ENCODE measurements at places on chromosomes 5 and 9.

DNA sequence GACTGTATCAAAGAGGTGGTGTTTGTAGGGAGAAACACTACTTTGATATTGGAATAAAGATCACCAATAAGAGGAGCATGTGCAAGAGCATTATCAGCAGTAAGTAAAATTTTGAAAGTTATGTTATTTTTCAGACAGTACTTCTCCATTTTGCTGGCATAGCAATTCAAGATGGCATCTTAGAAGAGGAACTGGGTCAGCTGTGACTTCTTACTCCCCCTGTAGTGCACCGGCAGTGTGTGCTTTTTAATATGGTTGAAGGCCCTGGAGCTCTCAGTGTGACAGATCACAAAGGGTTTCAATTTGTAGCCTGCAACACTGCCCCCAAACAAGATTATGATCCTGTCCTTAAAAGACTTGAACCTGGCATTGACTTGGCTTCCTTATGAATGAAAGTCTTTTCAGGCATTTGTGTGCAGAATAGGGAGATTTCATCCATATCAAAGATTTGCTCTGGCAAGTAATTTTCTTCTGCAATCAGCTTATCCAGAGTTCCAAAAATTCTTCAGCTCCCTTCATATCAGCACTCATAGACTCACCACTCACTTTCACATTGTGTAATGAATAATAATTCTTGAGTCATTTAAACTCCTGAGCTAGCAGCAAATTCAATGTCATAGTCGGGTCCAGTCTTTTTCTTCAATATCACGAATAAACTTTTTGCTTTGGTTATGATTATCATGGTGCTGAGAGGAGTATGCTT, 105.7 kb upstream of the MAMDC2 start:
- DNase-seq = no peak

DNA sequence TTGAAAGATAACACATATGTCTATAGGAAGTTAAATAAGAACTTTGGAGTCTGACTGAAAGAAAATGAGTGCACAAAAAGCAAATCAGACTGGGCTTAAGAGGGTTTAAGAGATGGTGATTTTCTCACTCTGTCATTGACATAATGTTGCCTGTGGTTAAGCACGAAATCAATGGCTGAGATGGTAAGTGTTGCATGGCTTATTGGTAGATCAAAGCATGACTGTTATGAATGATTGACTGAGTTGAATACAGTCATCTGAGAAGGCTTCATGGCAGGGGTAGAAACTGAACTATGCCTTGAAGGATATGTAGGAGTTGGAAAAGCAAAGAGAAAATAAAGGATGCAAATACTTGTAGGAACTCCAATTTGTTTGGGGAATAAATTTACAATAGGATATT, 136.6 kb downstream of the PLPPR1 start:
- no peak for DNase-seq

- no peak for DNase-seq
Measured at GRCh38 chr9:81022177-81022576, 667.2 kb downstream of the TLE1 start.

GRCh38 chr9:94822273-94822672, 95.8 kb downstream of the AOPEP start:
- no peak for DNase-seq

DNA sequence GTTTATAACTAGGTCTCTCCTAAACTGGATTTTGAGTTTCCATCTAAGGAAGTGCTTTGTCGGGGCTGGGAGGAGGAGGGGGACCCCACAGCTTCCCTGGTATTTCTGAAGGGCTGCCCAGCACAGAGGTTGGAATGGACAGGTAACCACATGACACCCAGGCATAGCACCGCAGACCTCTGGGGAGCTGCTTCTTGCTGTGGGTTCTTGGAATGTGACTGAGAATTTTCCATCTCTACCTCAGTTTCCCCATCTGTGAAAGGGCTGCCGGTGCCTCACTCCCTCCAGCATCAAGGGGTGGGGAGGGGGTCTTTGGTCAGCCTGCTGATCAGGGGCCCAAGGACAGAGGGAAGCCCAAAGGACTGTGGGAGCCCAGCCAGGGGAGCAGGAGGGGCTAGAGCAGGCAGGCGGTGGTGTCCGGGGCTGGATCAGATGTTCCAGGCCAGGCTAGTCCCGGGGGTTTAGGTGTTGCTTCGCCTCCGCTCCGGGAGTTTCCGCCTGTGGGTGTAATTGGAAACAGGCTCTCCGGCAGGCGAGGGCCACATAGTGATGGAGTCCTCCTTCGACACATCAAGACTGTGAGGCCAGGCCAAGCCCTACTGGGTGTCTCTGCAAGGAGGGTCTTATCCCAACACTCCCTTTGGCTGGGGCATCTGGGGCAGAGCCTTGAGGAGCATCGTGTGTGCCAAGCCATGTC, 3.3 kb downstream of the OLFML2A start:
- no peak for DNase-seq

Data from posterior cingulate gyrus (tissue), 11 donors.